Nucleus accumbens (tissue), 56 donors: ENCODE measurements at places on chromosomes 5 and 9.

GRCh38 chr5:139387611-139388197, 2.0 kb downstream of the MZB1 start:
- no peak for DNase-seq

DNA sequence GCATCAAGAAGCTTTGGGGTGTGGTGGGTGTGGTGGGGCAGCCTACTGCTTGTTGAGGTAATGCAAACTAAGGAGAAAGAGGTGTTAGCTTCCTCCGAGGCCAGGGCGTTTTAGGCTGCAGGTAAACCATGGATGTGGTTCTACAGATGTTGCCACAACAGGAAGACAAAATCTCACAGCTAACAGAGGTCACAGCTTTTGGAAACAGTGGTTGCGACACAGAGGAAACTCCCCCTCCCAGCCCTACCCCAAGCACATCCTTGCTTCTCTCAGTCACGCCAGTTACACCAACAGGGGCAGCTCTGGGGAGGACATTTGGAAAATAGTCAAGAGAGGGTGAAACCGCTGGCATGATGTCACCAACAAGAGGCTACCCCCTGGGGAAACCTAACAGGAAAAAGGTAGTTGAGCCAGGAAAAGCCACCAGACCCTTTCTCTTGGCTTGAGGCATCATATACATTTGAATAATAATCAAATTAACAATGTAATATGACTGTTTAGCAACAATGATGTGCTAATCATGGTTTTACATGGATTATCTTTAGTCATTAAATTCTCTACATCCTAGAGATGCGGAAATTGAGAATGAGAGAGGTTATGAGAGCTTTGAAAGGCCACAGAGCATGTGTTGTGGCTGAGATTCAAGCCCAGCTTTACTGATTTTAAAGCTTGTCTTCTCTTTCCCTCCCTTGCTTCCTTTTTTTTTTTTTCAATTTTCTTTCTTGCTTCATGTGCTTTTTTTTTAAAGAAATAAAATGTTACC, 82.2 kb upstream of the IL12B start:
- DNase-seq = no peak

GRCh38 chr9:122841501-122841900, 13.1 kb upstream of the PDCL start:
- DNase-seq = no peak

DNA sequence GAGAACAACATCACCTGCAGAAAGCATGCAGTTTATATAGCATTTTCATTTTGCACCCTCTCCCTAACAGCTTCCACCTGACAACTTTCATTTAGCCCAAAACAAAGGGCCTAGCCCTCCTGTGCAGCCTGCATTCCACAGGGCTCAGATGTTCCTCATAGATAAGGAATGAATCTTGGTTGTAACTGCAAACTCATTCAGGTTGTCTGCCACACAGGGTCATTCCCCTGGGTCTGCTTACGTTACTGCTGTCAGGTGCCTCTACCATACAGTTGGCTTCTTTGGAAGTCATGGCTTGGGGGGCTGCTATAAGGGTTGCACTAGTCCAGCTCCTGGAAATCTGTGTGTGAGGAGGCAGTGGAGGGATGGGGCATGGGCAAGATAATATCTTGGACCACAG, 2.7 kb upstream of the DCP2 start:
- DNase-seq = no peak

DNA sequence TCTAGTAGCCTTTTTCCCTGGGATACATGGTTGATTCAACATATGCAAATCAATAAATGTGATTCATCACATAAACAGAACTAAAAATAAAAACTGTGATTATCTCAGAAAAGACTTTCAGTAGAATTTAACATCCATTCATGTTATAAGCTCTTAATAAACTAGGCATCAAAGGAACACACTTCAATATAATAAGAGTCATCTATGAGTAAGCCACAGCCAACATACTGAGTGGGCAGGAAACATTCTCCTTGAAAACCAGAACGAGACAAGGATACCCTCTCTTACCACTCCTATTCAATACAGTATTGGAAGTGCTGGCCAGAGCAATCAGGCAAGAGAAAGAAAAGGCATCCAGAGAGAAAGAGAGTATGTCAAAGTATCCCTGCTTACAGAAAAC, 239.9 kb downstream of the ATPSCKMT start:
- no peak for DNase-seq

- no peak for DNase-seq
Observed at GRCh38 chr9:21320465-21320864, 14.7 kb downstream of the KLHL9 start.

DNA sequence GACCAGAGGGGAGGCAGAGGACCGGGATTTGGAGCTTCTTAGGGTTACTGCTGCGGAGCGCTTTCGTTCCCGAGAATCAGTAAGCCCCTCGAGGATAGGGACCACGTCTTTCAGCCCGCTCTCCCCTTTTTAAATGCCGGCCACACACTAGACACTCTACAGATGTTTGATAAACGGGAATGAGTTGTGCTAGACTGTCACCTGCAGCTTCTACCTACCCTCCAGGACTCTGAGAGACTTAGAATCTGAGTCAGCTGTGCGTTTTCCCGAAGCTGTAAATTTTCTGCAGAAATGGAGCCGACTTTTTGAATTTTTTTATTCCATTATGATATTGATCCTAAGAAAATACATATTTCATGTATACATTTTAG, 670 bp downstream of the CCDC171 start:
- no peak for DNase-seq

- DNase-seq = no peak
Observed at GRCh38 chr9:3455094-3455493, 70.7 kb downstream of the RFX3 start.

DNA sequence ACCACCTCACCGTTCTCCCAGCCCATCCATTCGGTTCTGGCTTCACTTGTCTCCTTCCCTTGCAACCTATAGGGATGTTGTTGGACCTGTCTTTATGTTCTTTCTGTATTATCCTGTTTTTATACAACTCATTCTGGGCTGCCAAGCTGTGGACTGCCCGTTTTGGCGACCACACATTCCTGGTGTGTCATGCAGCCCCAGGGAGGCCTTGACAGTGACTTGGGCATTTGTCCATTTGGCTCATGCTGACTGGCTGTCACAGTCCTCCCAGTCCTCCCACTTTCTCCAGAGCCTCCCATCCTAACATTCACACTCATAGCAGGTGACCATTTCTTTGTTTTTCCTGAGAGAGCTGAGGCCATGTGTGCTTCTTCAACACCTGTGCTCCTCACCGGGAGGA, 136.4 kb downstream of the SLF1 start:
- DNase-seq = no peak

GRCh38 chr5:27682600-27682999, 644.2 kb upstream of the CDH9 start:
- no peak for DNase-seq

DNA sequence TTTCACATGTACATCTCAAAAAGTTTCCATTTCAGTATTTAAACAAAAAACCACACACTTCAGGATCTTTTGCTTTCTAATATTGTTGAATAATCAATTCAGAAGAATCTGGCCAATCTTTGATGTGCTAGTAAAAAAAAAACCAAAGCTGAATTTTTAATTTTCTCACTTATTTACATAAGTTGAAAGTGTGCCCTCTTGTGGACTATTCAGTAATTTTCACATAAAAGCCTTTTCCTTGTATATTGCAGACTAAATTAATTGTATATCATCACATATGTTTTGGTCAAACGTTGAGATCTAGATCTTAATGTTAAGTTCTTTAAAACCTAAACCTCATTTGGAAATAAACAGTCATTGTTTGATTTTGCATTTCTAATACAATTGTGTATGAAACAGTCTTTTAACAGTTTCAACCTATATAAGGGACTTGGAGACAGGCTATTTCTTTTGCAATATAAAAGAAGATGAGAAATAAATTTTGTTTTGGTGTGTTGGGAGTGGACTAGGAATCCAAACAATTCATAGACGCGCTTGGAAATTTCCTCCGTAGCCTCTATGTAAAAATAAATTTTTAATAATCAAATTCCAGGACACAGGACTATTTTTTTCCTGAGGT, 68.1 kb downstream of the NIPBL start:
- no peak for DNase-seq

GRCh38 chr5:57327561-57328367, 153.9 kb downstream of the GPBP1 start:
- no peak for DNase-seq

- no peak for DNase-seq
Observed at GRCh38 chr5:141155540-141156374, 5.9 kb downstream of the PCDHB6 start.

- no peak for DNase-seq
Observed at GRCh38 chr9:99752417-99753109, 69.1 kb upstream of the NR4A3 start.

DNA sequence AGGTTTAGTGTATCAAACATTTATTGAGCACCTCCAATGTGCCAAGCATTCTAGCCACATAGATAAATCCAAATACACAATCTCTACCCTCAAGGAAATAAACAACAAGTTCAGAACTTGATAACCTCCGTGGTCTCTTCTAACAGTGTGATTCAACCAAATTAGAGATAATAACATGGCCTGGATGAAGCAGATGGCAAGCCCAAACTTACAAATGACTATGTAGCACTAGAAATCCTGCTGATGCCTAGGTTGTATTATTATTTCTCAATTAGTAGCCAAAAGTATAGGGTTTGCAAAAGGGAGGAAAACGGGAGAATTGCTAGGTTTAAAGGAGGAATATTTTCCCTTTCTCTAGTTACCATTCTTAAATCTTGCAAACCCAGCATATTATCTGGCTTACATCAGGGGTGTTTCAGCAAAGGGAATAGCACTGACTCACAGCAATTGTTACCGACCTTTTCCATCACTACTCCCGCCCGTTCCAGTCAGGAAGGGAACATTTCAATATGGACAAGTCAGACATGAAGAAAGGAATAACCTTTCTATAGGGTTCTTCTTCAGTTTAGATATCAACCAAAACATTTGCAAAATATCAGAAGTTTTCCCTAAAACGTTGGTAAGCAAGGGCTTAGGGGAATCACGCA, 2.3 kb downstream of the DPYSL3 start:
- DNase-seq = no peak

GRCh38 chr9:129676975-129677374, 11.5 kb downstream of the PRRX2 start:
- no peak for DNase-seq

GRCh38 chr9:16069671-16070454, 517.0 kb downstream of the CCDC171 start:
- DNase-seq = no peak

DNA sequence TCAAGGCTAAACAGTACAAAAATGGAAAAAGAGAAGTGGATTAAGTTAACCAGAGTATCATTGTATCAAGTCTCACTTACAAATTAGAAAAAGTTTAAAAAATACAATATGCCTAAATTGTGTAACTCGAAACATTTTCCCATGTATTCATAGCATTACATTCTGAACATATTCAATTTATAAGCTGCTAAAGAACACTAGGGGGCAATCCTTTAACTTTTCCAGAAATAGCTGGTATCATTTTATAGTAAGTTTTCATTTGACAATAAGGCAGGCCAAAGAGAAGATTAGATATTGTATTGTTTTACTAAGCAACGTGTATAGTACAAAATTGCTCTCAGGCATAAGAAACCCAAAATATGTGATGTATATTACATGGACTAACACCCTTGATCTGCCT, 234.6 kb downstream of the ADGRV1 start:
- no peak for DNase-seq

DNA sequence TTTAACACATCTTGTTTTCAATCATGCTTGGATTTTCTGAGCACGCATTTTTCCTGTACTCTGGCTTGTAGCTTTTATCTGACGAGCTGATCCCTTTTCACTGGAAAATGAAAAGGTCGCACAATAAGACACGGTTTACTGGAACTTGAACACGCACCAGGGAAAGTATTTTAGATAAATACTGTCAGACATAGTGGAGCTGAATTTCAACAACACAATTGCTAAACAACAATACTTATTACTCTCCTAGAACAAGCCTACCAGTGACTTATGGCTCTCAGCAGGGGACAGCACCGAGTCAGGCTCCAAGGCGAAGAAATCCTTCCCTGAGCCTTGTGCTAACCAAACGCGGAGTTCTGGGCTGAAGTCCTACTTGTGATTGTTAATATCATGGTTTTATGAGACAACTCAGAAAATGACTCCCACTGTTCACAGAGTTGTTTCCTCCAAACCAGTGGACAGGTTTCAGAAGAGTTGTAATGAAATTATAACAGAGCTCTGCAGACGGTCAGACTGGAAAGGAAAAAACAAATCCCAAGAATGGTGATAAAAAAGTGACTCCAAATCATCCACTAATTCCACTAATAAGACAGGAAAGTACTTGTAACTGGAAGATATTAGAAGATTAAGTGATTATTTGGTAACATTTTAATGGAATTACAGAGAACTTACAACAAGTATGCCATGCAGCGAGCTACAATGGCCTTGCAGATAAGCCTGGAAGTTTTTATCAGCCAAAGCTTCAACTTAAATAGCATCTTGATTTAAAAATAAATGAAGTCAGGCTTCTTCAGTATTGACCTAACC, 359.6 kb downstream of the EBF1 start:
- no peak for DNase-seq

GRCh38 chr5:39775086-39775796, 350.5 kb upstream of the DAB2 start:
- no peak for DNase-seq

DNA sequence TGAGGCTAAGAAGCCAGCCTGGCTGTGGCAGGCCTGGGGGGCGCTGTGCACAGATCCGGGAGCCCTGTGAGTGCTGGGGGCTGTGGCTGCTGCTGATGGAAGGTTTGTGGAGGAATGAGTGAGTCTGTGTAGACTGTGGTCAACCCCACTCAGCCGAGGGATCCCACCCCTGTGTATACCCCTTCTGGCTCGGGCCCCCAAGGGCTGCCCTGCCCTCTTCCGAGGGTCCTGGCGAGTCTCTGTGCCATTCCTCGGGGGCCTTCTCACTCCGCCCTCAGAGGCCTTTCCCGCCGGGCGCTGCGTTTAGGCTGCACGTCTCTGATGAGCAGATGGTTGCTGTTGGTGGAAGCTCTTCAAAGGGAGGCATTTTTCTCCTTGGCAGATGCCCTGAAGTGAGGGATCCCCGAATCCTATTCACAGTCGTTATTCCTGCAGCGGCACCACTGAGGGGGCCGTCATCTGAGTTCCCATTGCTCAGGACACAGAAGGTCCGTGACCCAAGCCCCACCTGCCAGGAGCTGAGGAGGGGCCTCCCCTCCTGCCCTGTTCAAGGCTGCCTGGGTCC, 94.1 kb downstream of the RXRA start:
- no peak for DNase-seq
